CD4-positive, CD25-positive, alpha-beta regulatory T cell (primary cell): ENCODE measurements at places on chromosomes 2 and 18. TPM values are rescaled to one million over a fixed set of nuclear protein-coding genes. Genes with fewer than 3 reads are reported as not detected.

DNA sequence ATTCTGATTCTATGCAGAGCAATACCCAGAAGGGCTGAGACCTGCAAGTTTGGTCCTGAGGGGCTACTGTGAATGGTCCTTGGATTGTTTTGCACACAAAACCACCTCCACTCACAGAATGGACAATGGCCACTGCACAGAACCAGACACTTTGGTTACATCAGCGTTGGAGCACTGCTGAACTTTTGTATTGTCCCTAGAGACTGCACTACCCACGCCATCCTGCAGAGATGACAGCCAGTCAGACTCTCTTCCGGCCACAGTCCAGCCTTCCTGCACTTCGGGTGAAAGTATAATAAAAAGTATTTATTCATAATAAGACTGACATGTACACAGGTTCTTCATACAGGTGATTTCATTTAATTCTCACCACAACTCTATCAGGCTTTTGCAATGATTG, 35.7 kb downstream of the CELF4 start:
- no peak for DNase-seq
- peaks cover 10% of the 10 kb centered on the region for H3K27me3 ChIP-seq
- H3K36me3 ChIP-seq, result no peaks in the 10 kb centered on the region
- no peaks in the 10 kb centered on the region for H3K4me1 ChIP-seq

GRCh38 chr18:46067438-46068007, 4.5 kb downstream of the PSTPIP2 start:
- no peak for DNase-seq
- H3K36me3 ChIP-seq, result no peaks in the 10 kb centered on the region
- no peak overlapping the region for H3K4me3 ChIP-seq
- no peak overlapping the region for H3K27ac ChIP-seq
- H3K27me3 ChIP-seq, result no peaks in the 10 kb centered on the region

DNA sequence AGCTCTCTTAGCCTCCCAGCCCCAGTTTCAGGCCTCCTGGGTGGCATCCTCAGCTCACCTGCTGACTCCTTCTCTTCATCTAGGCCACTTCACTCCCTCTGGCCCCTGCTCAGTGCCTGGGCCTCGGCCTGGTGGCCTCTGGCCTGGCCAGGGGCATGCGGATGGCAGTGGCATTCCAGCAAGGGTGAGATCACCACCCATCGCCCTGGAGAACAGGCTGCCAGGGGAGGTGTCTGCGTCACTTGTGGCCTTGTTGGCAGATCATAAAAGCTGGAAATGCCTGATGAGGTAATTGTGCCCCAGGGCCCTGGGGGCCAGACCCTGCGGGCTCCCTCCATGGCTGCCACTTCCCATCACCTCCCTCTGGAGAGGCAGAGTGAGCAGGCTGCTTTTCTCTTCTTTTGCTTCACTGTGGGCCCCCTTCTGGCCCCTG, 72.5 kb upstream of the SMAD2 start:
- DNase-seq, result no peak
- no peak overlapping the region for H3K27ac ChIP-seq
- peaks cover 2% of the 10 kb centered on the region for H3K27me3 ChIP-seq
- H3K4me1 ChIP-seq, result peaks cover 3% of the 10 kb centered on the region
- H3K4me3 ChIP-seq, result no peak overlapping the region

GRCh38 chr2:232438951-232439757, 16.8 kb upstream of the ALPI start:
- H3K4me3 ChIP-seq, result no peak overlapping the region
- H3K36me3 ChIP-seq, result no peaks in the 10 kb centered on the region
- no peak overlapping the region for H3K27ac ChIP-seq
- no peak for DNase-seq
- H3K27me3 ChIP-seq, result no peaks in the 10 kb centered on the region

INHA gene
- not detected for polyA plus RNA-seq

DNA sequence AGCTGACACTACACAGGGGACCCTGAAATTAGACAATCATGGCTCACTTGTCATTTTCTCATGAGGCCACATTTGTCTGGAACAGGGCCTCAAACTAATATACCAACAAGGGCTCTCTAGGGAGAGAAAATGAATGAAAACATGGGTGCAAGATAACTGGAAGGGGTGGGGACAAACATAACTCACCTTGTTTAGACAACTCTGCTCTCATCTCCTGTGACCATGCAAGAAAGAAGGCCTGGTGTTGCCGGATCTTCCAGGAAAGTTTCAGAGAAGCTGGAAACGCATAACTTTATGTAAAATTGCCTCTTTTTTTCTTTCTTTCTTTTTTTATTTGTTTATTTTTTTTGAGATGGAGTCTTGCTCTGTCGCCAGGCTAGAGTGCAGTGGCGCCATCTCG, 80.4 kb upstream of the SPRED2 start:
- no peak overlapping the region for H3K4me3 ChIP-seq
- no peak for DNase-seq
- H3K27ac ChIP-seq, result no peak overlapping the region
- peaks cover 1% of the 10 kb centered on the region for H3K27me3 ChIP-seq

TGFA gene
- polyA plus RNA-seq, result 0.07 TPM

- H3K36me3 ChIP-seq, result no peaks in the 10 kb centered on the region
- no peak for DNase-seq
- H3K27me3 ChIP-seq, result no peaks in the 10 kb centered on the region
- no peaks in the 10 kb centered on the region for H3K4me1 ChIP-seq
These were observed 148.0 kb upstream of the MAPRE2 start for GRCh38 chr18:34893239-34893638.

GRCh38 chr18:8286303-8286702, 322.9 kb upstream of the RAB12 start:
- no peak overlapping the region for H3K4me3 ChIP-seq
- no peaks in the 10 kb centered on the region for H3K36me3 ChIP-seq
- no peak overlapping the region for H3K27ac ChIP-seq
- H3K4me1 ChIP-seq, result no peaks in the 10 kb centered on the region
